MM.1S (cell line): ENCODE measurements at places on chromosomes 13 and 19.

DNA sequence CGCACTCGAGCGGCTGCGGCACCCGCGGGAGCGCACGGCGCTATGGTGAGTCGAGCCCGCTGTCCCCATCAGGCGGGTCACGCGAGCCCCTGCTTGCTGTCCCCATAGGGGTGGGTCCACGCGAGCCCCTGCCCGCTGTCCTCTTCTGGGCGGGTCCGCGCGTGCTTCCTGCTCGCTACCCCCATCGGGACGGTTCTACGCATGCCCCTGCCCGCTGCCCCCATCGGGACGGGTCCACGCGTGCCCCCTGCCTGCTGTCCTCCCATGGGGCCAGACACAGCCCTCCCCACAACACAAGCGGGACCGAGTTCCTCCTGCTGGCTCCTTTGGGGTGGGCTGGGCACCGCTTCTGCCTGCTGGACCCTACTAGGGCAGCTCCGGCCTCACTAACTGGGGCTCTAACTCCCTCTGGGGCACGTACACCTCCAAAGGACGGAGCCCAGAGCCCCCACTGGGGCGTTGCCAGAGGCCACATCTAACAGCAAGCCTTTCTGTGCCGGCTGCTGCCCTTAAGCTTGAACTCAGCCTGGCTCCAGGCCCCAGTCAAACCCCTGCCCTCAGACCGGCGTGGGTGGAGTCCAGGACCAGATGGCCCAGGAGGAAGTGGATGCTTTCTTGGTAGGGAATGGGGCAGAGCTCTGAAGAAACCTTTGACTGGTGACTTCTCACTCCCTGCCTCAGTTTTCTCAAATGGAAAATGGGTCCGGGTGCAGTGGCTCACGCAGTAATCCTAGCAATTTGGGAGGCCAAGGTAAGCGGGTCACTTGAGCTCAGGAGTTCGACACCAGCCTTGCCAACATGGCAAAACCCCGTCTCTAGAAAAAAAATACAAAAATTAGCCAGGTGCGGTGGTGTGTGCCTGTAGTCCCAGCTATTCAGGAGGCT, 722 bp downstream of the COLGALT1 start:
- peak; percentile 43 for DNase-seq

DNA sequence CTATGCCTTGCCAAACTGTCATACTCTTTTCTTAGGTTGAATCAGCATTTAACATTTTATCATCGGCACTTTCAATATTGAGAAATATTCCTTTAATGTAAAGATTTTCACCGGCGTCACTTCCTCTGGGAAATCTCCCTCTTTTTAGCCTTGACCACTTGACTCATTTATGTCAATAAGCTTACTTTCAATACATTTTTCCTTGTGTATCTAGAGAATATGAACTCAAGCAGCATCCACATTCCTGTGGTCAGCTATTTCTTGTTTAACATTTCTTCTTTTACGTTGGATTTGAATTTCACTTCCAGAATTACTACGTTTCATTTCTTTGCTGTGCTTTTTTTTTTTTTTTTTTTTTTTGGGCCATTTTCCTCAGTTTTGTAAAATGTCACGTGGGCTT, 271.2 kb upstream of the HTR2A start:
- no peak for DNase-seq

DNA sequence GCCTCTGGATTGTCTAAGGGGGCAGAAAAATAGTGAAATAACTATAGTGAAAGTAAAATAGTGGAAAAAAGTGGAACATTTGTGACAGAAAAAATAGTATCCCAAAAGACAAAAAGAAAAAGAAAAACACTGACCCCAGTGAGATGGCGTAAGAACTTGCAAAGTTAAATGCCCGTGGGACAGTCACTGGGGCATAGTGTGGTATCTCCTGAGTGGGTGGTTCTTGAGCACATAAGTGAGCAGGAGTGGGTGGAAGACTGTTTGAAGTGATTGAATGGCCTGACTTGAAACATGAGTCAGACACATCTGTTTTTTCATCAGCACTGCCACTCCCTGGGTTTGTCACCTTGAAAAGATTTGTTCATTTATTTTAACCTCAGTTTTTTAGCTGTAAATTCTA, 2.5 kb downstream of the ZNF430 start:
- DNase-seq = no peak

DNA sequence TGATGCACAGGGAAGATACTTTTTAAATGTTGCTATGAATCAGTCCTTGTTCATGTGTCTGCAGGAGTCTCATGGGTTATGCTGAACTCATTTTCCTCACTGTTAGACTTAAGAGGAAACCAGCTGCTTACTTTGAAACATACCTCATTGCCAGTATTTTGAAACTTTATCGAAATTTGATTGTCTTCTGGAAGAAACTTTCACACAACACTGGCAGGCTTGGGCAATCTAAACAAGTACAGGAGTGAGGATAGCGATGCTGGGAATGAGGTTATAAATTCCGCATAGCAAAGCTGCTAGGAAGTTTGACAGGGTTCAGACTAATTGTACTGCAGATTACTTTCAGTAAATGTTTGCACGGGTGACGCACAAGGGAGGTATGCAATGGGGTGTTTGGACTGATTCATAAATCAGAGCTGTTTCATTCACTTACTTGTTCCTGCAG, 245.7 kb downstream of the DNAJC15 start:
- DNase-seq = no peak

GRCh38 chr19:38057959-38058690, 151.1 kb downstream of the SIPA1L3 start:
- no peak for DNase-seq

DNA sequence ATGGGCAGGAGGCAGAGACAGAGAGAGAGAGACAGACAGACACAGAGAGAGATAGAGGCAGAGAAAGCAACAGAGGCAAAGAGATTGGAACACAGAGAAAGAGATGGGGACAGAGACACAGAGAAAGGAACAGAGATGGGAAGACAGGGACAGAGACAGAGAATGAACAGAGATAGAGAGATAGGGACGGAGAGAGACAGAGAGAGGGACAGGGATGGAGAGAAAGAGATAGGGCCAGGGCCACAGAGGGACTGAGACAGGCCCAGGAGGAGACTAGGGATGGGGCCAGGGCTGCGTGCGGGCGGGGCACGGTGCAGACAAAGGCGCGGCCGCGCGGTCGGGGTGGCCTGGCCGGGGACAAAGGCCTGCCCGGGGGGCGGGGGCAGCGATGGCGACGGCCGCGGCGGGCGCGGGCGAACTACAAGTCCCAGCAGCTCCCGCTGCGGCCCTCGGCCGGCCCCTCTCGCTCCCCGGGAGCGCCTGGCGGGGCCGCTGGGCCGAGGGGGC, at the start of gene ZNF358:
Gene ZNF358 (plus strand): TSS at position 459 of the 507 bp plus-strand sequence. CDS start 3,140 bp downstream, outside the sequence.
- peak; percentile 53 for DNase-seq

GRCh38 chr19:55640043-55640576, 692 bp upstream of the ZNF580 start:
- DNase-seq = no peak

GRCh38 chr19:18391509-18392075, 5.6 kb downstream of the GDF15 start:
- DNase-seq = no peak

DNA sequence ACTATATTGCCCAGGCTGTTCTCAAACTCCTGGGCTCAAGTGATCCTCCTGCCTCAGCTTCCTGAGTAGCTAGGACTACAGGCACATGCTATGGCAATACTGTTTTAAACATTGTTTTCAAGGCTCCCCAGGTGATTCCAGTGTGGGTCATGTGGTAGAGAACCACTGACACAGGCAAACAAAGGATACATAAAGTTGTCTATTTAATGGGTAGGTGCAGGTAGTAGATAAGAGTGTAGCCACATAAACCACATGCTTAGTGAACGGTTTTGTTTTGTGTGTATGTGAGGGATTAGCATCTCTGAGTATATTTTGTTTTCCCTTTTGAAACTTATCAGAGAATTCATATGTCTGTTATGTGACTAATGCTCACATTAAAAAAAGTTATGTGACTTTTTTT, 36.7 kb downstream of the USPL1 start:
- DNase-seq = peak; percentile 58

DNA sequence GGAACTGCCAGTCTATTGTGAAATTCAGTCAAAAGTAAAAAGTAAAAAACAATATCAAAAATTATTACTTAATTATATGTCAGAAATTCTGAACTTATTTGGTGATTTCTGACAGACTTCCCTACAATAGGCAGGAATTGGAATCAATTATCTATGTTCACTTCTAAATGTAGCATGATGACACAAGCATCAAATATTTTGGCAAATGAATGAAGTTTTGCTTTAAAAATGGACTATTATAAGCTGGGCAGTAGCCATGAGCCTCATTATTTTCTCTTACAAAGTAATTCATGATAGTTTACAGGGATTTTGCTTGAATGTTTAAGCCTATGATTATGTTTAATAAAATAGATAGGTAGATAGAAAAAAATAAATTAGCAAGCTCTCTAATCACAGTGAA, 582.6 kb downstream of the SLITRK6 start:
- DNase-seq = no peak

DNA sequence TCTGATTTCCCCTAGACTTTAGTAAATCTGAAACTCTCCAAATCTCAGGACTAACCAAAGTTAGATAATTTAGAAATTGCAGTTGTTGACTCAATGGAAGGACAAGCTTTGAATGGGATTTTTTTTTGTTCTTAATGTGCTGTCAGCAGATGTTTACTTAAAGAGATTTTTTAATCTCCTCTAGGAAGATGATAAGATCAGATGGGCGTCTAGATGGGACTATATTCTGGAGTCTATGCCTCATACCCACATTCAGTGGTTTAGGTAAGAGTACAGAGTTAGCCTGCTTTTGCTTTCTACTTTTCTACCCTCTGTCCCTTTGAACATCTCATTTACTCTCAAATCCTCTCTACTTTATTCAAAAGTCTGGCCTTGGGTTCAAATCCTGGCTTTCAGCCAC, 39.3 kb downstream of the TM9SF2 start:
- DNase-seq = no peak
